ENCODE measurements at places on chromosomes 13 and 19.

DNA sequence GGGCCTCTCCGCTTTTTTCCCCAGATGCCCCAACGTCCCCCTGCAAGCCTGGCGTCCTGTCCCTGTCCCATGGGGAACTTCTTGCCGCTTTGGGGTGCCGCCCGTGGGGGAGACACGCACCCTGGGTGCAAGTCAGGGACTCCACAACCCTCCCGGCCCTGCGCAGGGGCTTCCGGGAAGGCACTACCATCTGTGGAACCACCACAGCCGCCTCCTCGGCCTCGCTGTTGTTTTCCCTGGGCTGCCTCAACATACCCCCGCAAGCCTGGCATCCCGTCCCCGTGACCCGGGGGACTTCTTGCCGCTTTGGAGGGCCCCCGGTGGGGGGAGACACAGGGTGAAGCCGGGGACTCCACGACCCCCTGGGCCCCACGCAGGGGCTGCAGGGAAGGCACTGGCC lies 238.4 kb downstream of the TUBA3C start:
- no peak for DNase-seq

- no peak for DNase-seq
Measured at GRCh38 chr19:33687481-33688170, 65.9 kb downstream of the CHST8 start.

- no peak for DNase-seq
Measured at GRCh38 chr13:34634448-34634847, 307.6 kb upstream of the NBEA start.

GRCh38 chr13:103410002-103410401 lies 343.8 kb upstream of the SLC10A2 start:
- no peak for DNase-seq

DNA sequence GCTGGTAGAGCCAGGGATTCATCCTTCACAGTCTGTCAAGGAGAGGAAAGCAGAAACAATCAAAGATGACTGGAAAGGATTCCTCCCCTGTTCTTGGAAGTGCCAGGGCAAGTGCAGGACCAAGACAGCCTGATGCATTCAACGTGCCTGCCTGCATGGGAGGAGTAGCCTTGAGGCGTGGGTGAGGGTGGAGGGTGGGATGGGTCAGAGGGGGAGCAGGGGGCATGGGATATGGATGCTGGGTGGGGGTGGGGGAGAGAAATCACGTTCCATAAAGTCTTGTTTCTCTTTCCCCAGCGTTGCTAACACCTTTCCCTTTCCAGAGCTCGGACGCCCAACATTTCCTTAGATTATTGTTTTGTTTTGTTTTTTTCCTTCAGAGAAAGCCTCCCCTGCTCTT lies 108.0 kb upstream of the SLC15A1 start:
- no peak for DNase-seq

DNA sequence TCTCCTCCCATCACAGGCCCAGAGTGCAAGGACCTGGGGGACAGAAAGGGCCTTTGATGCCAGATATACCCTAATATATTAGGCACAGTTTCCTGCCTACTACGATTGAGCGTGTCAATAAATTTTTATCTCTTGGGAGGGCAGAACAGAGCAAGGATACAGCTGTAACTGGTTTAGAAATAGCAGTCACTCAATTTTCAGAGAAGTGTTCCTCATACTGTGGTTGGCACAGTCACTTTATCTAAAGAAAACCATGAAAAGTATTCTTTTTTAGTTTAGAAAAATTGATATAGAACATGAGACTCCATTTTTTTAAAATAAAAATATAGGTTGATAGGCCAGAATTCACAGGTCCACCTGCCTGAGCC lies 460 bp upstream of the ZNF155 start:
- no peak for DNase-seq

- DNase-seq, result no peak
Measured at GRCh38 chr19:3670796-3671679, 29.2 kb downstream of the PIP5K1C start.

DNA sequence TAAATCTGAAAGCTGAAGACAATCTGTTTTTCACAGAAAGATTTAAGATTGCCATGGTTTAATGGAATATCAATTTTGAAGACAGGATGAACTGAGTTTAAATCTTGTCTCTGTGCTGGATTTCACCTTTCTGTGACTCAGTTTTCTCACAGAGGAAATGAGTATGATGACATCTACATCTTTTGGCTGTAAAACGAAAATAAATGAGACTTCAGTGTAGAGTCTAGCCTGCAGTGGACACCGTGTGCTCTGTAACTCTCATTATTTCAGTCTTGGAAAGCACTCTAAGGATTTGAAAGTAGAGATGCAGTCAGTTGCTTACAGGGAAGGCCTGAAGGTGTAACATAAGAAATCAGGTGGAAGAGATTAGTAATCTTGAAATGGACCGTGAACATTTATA lies 150.4 kb downstream of the NALCN start:
- no peak for DNase-seq

- DNase-seq, result no peak
Measured at GRCh38 chr19:7883105-7883504, 5.2 kb upstream of the LRRC8E start.

DNA sequence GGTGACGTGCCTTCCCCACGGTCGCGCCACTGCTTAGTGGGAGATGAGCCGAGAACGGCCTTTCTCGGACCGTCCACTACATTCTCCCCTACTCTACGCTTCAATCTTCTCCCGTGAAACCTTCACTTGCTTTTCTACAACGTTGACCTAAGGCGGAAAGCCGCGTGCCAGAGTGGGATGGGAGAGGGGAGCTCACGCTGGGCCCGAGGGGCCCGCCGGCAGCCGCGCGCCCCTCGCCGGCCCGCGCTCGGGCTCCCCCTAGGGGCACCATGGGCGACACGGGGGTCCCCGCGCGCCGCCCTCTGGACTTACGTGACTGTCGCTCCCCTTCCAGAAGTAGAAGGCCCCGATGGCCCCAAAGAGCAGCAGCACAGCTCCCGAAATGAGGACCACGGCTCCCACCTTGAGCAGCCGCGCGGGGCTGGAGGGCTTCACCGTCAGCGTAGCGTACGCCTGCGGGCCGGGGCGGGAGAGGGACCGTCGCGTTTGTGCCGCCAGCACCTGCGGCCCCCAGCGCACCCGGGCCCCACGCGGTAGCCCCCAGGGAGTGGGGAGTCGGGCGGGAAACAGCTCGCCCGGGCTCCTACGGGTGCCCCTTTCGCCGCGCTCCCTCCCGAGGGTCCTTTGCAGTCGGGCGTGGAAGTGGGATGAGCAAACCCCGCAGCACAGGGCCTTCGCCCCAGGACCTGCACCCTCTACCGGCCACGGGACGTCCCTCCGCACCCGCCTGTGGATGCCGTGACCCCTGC lies 727 bp downstream of the CNMD start:
- no peak for DNase-seq

DNA sequence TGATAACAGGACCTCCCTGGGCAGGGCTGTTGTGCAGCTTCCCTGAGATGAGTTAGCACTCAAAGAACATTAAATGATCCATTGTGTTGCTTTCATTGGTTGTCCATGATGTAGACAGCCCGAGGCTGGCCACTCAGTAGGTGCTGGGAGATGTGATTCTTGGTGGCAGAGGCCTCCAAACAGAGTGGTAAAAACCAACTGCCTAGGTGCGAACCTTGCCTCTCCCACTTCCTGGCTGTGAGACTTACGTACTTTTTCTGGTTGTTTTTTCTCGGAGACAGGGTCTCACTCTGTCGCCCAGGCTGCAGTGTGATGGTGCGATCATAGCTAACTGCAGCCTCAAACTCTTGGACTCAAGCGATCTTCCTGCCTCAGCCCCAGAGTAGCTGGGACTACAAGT lies 6.2 kb downstream of the SARS2 start:
- no peak for DNase-seq

DNA sequence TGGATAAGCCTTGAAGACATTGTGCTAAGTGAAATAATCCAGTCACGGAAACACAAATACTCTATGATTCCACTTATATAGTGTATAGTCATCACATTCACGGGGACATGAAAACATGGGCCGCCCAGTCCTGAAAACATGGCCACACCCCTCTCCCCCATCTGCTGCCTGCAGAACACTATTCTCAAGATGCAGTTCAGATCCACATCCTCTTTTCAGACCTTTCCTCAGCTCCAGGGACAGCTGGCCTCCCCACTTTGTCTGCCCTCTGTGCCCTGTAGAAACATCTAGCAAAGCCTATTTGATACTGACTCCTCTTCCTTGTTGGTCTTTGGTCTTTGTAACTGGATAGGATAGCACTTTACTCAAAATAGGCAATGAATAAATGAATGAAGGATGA lies 8.3 kb downstream of the RFX2 start:
- no peak for DNase-seq

DNA sequence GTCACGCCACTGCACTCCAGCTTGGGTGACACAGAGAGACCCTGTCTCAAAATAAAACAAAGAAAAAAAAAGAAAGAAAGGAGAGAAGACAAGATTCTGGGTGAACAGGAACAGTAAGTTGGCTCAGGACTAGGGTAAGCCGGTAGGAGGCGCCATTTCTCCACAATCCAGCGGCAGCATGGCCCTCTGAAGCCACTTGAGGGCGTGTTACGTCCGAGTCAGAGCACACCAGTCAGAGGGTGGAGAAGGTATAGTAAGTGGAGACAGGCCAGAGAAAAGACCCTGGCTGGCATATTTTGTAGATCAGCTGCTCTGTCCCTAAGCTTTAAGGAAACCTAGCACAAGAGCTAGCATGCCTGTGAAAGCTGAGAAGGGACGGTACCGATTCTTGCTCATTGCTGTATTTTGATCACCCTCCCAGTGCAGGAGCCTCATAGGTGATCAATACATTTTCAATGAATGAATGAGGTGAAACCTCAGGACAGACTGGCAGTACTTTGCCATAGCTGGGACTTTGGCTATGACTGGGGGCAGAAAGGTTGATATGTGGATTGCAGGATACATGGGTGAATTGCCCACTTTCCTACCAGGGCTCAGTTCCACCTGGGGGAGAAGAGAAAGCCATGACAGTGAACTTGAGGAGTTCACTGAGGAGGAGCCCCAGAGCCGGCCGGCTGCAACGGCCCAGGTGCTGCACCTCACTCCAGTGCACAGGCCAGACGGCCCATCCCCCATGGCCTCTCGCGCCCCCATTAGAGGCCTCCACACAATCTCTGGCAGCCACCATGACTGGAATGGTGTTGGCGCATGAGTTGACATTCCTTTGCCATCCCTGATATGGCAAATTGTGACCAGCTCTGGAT lies 23.5 kb downstream of the POU2F2 start:
- peak; percentile 78 for DNase-seq

- no peak for DNase-seq
Measured at GRCh38 chr19:15274477-15274876, 42.2 kb upstream of the EPHX3 start.

DNA sequence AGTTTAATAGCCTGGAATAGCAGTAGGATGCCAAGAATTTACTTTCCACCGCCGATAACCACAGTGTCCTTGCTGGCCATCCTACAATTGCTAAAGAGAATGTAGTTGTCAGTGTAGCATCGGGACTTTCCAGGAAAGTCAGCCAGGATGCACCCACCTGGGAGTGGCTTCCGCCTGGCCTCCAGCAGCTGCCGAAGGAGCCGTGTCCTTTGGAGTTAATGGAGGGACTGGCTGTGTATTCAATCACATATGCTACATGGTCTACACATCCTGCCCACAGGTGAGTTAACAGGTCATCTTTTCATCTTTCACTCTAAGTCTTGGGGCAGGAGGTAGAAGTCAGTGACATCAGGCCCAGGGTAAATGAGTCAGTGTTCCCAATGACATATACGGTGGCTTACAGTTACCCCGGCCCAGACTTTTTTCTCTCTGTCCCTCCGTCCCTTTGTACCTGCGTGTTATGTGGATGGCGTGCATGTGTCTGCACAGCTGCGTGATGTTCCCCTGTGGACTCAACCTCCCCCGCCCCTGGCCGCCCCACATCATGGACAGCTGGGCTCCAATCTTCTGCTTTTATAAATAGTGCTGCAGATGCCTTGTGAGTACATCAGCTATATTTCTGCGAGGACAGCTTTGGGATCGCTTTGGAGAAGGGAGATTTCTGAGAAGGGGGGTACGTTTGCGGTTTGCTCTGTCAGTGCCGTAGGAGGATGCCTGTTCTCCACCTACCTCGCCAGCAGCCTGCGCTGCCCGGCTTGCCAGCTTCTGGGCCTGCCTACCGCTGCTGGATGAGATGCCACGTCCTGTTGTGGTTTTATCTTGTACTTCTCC lies 63.1 kb downstream of the ATP11A start:
- no peak for DNase-seq

GRCh38 chr19:10243606-10244005 lies 8.4 kb upstream of the MRPL4 start:
- DNase-seq, result no peak
